Hematopoietic multipotent progenitor cell treated with erythropoietin and hydrocortisone succinate and interleukin-3 and kit ligand, for 17 days (in vitro differentiated cells): ENCODE measurements at places on chromosomes 6 and 20.
A peak's percentile ranks its signal among the peaks of the same experiment; 100 is the strongest.

- DNase-seq, result no peak
Observed at GRCh38 chr6:30686009-30686907, at the start of gene PPP1R18. PPP1R18 (minus strand) TSS chr6:30686645; CDS start chr6:30686018, 627 bp downstream.

GRCh38 chr20:15248618-15249395 is 911.4 kb upstream of the FLRT3 start:
- no peak for DNase-seq

- DNase-seq, result peak; percentile 28
Observed at GRCh38 chr6:28258877-28259777, at the start of gene NKAPL. NKAPL (plus strand) TSS chr6:28259297; CDS start chr6:28259372, 75 bp downstream.

- DNase-seq, result no peak
Observed at GRCh38 chr6:35014786-35015185, 125.7 kb downstream of the ANKS1A start.

DNA sequence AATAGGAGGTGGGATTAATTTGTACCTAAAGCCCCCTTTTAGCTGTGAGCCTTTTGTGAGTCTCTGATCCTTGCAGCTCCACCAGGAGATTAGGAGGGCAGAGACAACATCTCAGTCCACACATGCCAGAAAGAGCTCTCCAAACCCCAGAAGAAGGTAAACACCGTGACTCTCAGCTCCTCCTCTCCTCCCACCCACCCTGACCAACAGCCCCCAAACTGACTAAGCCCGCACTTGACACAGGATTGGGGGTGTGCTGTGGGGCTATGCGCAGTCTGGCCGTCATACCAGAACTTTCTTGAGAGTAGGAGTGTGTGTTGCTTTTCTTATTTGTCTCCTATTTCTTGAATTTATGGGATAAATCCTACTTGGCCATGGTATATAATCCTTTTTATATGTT is 164.7 kb upstream of the SNX9 start:
- no peak for DNase-seq

GRCh38 chr6:79408256-79408974 is 128.8 kb downstream of the LCA5 start:
- no peak for DNase-seq

DNA sequence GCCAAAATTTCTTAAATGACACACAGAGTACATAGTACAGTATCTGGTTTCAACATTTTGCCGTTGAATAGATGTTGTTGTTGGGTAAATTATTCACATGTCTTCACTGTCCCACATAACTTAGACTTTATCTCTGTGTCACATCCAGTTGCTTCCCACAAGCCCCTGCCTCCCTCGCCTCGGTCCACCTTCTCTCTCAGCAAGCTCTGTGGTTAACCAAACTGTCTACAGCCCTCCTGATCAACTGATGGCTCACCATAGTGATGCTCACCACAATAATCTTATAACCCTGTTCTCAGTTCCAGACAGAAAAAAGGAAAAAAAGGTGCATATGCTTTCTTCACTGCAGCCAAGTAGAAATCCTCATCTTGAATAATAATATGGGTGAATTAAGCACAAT is 23.0 kb downstream of the IL17F start:
- no peak for DNase-seq

DNA sequence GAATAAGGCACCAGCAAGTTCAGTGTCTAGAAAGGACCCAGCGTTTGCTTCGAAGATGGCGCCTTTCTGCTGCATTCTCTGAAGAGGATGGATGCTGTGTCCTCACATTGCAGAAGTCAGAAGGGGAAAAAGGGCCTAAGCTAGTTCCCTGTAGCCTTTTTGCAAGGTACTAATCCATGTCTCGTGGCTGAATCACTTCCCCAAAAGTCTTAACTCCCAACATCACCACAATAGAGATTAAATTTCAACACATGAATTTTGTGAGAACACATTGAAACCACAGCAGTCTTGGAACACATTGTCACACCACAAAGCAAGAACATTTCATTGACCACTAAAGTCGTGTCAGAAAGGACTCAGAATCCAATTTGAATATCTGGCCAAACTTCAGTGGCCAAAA is 42.1 kb downstream of the KLHL31 start:
- no peak for DNase-seq

DNA sequence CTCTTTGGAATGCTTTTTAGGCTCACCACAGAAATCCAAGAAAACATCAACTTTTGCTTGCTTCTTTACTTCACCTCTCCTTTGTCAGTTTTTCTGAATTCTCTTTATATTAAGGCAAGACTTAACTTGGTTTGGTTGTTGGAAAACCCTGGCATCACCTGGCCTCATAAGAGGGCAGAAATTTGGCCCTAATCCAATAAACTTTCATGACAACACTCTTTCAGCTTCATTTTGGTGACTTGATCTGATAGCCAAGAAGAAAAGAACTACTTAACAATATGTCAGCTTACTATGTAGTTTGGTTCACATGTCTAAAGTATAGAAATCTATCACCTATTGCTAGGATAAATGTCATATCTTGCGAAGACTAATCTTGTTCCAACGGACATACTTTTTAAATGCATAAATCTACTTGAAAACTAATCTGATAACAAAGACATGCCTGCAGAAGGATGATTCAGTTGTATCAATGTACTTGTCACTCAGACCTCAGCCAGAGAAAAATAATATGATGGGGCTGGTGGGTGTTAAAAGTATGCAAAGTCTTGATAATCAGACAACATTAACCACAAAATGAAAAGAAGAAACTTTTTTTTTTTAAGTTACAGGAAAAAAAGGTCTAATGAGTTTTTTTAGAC is 19.3 kb upstream of the HBS1L start:
- peak; percentile 42 for DNase-seq

DNA sequence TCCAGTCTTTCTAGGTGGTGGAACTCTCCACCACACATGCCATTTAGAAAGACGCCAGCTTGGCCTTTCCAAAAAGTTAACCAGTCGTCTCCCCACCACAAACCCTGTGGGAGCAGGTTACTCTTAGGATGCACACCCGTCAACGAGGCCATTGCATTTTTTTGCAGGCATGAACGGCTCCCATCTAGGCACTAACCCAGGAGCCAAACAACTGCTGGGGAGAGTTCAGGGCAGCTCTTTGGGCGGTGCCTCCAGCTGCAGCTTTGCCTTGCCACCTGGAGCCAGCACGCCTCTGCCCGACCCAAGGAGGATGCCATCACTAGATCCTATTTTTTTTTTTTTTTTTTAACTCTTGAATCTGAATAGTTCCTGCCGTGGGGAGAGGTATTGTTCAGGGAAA is 39.9 kb downstream of the TBC1D7 start:
- no peak for DNase-seq

- DNase-seq, result no peak
Observed at GRCh38 chr20:8007490-8007889, 12.1 kb downstream of the TMX4 start.

- no peak for DNase-seq
Observed at GRCh38 chr20:25223765-25224720, 23.8 kb upstream of the PYGB start.

GRCh38 chr6:127564761-127565160 is 12.2 kb upstream of the C6orf58 start:
- no peak for DNase-seq

DNA sequence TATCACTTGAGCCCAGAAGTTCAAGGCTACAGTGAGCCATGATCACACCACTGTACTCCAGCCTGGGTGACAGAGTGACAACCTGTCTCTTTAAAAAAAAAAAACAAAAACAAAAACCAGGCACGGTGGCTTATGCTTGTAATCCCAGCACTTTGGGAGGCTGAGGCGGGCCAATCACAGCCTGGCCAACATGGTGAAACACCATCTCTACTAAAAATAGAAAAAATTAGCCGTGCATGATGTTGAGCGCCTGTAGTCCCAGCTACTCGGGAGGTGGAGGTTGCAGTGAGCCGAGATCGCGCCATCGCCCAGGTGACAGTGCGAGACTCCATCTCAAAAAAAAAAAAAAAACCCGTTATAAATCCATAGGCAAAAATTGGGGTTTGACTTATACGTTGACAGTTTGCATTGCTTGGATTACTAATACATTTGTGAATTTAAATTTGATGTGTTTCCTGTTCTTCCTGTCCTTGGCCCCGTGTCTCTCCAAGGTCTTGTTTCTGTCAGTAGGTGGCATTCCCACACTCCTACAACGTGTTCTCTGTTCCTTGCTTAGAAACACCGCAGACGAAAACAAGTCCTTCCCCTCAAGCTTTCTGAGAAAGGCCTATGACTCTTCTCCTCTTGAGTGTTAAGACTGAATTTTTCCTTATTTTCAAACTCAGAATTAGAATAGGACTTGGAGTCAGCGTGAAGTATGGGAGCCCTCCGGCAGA is 147.0 kb downstream of the DTNBP1 start:
- DNase-seq, result no peak

- DNase-seq, result no peak
Observed at GRCh38 chr6:88535306-88535705, 369.2 kb upstream of the CNR1 start.

- no peak for DNase-seq
Observed at GRCh38 chr6:150243620-150244314, 100.9 kb downstream of the PPP1R14C start.

DNA sequence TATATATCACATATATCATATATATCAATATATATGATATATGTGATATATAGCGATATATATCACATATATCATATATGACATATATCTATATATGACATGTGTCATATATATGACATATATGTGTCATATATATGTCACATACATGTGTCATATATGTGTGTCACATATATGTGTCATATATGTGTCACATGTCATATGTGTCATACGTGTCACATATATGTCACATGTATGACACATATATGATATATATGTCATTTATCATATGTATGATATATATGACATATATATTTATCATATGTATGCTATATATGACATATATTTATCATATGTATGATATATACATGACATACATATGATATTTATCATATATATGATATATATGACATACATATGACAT is 27.6 kb upstream of the ZNF292 start:
- DNase-seq, result no peak

DNA sequence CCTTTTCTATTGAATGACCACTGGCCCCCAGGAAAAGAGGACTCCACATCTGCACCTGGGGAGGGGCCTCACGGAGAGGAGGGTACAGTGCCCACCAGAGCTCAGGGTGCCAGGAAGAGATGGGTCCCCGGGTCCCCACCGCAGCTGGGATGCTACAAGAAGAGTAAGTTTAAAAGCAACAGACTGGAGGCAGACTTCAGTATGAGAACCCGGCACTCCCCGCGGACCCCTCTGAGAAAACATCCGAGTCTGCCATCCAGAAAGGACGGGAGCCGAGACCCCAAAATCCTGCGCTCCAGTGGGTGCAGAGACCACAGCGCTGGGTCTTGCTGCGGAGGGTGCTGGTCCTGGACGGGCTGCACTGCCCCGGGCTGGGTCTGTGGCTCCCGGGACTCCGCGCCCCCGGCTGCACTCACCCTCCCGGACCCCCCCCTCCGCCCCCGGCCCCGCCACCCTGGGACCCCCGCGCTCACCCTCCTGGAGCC is 350 bp downstream of the HELZ2 start:
- DNase-seq, result no peak

DNA sequence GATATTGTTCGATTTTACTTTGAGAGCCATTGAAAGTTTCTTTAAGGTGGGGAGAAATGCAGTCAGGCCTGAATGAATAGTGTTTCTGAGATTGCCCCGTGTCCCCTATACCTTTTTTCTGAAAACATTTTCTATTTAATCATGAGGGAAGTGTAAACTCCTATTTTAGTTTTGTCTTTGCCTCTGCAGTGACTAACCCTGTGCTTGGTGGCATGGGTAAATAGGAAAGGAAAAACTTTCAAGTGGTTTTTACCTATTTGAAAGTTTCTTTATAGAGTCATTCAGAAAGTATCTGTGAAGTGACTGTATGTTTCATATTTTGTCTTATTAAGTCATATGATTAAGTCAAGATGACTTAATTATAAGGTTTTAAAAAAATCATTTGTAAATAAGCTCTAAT is 14.5 kb downstream of the SNRNP48 start:
- no peak for DNase-seq

- no peak for DNase-seq
Observed at GRCh38 chr6:36235862-36236261, 34.0 kb upstream of the PNPLA1 start.

- DNase-seq, result no peak
Observed at GRCh38 chr20:31606804-31607639, 1.9 kb downstream of the ID1 start.

GRCh38 chr6:143696664-143697000 is 18.9 kb downstream of the PHACTR2 start:
- DNase-seq, result no peak

- DNase-seq, result no peak
Observed at GRCh38 chr20:62511300-62511914, 35.6 kb upstream of the GATA5 start.

DNA sequence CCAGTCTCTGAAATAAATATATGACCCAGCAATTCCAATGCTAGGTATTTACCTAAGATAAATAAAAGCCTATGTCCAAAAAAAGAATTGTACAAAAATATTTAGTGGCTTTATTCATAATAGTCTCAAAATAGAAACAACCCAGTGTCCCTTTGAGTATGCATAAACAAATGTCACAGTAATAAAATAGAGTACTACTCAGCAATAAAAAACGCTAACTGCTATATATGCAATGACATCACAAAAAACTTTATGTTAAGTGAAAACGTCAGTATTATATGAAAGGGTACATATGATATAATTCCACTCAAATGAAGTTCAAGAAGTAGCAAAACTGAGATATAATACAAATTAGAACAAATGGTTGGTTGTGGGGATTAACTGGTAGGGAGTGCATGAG is 286.5 kb upstream of the MAN1A1 start:
- DNase-seq, result no peak

- peak; percentile 88 for DNase-seq
Observed at GRCh38 chr6:159042003-159042825, 2.6 kb downstream of the TAGAP start.

GRCh38 chr6:102458990-102459389 is 1065.5 kb downstream of the GRIK2 start:
- DNase-seq, result no peak

GRCh38 chr6:166052837-166053236 is 114.8 kb downstream of the TBXT start:
- no peak for DNase-seq

DNA sequence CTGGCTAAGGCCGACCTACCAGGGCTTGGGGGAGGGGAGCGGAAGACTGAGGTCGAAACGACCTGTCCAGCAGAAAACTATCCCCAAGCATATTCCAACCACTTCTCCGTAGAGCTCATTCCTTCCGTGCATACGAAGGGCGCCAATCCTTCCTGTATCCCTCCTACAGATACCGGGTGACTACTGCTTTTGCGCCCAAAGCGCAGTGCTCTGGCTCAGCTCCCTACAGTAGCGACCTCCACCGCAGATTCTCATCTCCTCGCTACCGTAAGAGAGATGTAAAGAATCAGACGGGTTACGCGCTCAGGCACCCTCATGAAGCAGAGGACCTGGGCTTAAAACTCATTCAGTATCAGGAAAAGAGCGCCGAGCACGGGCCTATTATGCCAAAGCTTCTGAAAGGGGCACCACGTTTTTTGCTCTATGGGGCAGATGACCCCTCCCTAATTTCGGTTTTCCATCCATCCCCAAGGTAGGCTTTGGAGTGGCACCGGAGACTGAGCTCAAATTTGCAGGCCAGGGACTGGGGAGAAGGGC is 563 bp upstream of the NNAT start:
- DNase-seq, result no peak

- DNase-seq, result no peak
Observed at GRCh38 chr20:33337531-33338165, 54.6 kb downstream of the BPIFB1 start.
